Cardiac septum (tissue), 1 donor: ENCODE measurements at places on chromosomes 5 and 9. TPM values are rescaled to one million over a fixed set of nuclear protein-coding genes. Genes with fewer than 3 reads are reported as not detected.

SH3TC2 gene
- 2.5 TPM for total RNA-seq

N4BP3 gene
- 2.0 TPM for total RNA-seq

BNC2 gene
- total RNA-seq = 6.6 TPM

CDH12 gene
- not detected for total RNA-seq

SHC3 gene
- total RNA-seq = 0.16 TPM
